Caudate nucleus (tissue), 63 donors: ENCODE measurements at places on chromosomes 6 and 20.

GRCh38 chr6:136783495-136784270 is 8.6 kb downstream of the MAP3K5 start:
- DNase-seq, result no peak

DNA sequence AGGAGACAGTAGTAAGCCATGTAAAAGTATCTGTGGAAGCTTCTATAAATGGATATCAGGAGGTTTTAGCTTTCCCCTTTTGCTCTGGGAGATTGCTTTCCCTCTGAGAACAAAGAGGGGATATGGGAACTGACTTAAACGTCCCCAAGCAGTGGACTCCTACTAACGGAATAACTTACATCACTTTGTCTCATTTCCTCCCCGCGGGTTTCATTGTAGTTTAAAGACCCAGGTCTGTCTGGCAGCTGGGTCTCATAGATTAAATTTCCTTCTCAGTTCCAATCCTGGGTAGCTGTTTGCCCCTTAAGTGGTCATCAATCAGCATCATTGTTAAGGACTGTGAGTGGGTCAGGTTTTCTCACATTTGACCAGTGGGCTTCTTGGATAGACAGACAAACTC is 68.7 kb downstream of the PLAGL1 start:
- DNase-seq, result no peak

DNA sequence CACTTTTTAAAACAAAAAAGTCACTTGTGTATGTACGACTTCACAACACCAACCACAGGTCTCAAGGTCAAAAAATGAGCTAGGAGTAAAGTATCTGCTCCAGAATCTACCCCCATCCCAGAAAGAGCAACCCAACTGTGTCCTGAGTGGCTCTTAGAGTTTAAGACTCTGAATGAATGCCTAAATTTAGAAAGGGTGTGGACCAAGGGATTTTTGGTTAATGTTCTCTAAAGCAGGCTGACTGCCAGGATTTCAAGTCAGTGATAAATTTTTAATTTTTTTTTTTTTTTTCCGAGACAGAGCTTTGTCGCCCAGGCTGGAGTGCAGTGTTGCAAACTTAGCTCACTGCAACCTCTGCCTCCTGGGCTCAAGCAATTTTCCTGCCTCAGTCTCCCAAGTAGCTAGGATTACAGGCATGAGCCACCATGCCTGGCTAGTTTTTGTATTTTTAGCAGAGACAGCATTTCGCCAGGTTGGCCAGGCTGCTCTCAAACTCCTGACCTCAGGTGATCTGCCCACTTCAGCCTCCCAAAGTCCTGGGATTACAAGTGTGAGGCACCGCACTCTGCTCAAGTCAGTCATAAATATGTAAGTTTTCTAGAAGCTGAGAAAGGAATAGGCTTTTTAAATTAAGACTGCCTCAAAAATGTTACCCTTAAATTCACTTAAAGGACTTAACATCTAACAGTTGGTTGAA is 20.2 kb downstream of the STAU1 start:
- no peak for DNase-seq

GRCh38 chr6:85484948-85485347 is 35.1 kb downstream of the NT5E start:
- DNase-seq, result no peak

- no peak for DNase-seq
These were observed 108.6 kb upstream of the CITED2 start for GRCh38 chr6:139483079-139483478.

GRCh38 chr6:56148488-56149186 is 98.7 kb downstream of the COL21A1 start:
- DNase-seq, result no peak

DNA sequence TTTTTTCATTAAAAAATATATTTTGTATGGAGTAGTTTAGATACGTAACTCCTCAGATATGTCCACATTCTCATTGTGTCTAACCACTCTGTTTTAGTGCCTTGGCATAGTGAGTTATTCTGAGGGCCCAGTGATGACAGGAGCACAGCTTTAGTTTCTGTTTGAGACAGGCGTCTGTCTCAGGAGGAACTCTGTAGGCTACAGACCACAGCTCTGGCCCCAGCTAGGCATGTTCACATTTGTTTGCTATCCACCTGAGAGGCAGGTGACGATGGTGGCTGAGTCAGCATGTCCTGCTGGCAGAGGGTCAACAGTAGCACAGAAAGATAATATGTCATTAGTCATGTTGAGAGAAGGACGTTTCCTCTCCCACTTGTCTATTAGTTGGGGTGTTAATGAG is 16.3 kb downstream of the LRRC1 start:
- no peak for DNase-seq

DNA sequence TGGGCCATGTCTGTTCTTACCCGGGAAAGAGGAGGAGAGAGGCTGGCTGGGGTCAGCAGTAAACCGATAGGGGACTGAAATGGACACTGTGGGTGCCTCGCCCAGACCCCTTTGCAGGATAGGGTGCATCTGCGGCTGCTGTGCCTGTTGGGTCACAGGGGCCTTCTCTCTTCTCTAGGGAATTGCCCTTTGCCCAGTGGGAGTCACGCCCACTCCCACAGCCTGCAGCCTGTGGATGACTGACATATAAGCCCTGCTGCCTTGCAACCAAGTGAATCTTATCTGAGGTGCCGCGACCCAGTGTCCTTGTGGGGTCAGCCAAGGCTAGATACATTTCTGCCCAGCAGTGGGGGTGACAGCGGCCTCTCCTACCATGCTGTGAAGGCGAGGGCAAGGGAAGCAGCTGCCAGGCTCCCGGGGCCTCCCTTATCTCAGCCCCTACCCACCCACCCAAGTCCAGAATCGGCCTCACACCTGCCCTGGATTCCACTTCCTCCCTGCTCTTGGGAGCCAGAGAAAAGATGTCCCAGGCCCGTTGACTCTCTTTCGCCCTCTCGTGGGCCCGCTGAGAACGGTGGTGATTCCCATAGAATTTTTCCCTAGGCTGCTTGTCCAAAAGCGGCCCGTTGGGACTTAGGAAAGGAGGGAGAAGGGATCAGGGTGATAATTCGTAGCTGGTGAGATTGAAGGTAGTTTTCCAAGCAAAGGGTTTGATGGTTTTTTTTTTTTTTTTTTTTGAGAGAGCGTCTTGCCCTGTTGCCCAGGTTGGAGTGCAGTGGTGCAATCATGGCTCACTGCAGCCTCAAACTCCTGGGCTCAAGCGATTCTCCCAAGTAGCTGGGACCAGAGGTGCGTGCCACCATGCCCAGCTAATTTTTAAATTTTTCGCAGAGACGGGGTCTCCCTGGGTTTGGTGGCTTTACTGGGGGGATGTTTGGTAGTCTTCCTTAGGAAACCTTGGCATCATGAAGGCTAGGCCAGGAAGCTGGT is 76.4 kb upstream of the RNF24 start:
- DNase-seq, result no peak

DNA sequence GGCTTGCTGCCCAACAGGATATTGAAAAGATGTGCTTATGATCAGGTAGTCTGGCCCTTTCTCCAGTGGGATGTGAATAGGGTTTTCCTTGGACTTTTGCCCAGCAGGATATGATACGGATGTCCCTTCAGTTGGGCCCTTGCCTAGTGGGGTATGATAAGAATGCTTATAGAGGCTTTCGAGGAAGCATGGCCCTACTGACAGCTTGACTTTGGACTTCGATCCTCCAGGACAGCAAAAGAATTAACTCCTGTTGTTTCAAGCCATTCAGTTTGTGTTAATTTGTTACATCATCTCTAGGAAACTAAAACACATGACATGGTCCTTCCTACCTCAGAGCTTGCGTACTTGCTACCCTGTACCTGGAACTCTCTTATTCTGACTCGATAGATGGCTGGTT is 9.7 kb upstream of the ZNF334 start:
- DNase-seq, result no peak

- no peak for DNase-seq
These were observed 394 bp downstream of the YIPF3 start for GRCh38 chr6:43516367-43516696.
